ENCODE measurements at places on chromosomes 12 and 14.
A peak's percentile ranks its signal among the peaks of the same experiment; 100 is the strongest.

DNA sequence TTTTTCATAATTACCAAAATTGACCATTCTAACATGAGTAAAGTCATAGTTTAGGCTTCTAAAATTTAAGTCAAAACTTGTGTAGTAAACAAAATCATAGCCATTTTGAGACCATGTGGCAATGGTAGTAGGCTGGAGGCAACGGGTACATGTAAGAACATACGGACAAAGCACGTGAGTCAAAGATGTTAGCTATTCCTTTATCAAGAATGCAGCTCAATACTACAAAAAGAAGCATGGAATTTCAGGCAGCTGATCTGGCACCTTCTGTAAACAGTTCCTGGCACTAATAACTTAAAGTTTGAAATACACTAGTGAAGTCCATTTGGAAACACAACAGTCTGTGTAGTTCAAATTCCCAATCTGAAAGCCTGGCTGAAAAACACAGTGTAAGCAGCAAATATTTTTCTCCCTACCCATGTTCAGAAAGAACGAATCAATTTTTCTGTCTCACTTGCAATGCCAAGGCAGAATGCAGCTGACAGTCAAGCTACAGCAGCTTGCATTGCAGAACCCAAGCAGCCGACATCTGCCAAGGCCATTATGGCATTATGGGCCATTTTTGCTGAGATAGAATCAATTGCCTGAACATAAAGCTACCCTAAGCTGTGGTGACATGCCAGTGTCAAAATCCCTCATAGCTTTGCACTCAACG is 29.3 kb downstream of the MYF5 start:
- DNase-seq: no peak

GRCh38 chr12:94909663-94910062 is 93.8 kb downstream of the NDUFA12 start:
- DNase-seq: no peak

DNA sequence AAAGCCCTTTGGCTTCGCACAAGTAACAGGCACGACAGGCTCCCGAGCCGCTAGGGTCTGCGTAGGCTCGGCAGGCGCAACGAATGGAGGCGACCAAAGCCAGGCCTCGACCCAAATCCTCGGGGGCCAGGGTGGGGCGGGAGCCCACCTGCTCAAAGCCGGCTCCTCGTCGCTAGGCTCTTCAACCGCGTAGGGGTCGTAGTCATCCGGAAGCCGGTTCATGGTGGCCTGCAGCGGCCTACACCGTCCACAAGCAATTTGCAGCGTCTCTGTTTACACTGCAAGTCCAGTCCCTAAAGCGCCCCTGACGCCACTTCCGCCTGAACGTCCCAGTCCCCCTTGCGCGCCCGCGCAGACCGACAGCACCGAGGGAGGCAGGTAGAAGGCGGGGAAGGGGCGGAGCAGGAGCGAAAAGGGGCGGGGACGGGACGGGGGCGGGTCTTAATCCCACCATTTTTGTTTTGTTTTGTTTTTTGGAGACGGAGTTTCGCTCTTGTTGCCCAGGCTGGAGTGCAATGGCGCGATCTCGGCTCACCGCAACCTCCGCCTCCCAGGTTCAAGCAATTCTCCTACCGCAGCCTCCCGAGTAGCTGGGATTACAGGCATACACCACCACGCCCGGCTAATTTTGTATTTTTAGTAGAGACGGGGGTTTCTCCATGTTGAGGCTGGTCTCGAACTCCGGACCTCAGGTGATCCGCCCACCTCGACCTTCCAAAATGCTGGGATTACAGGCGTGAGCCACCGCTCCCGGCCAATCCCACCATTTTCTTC is at the start of gene EAPP:
EAPP (minus strand) TSS at position 295 of the 774 bp plus-strand sequence; CDS start at position 222, 73 bp downstream.
- DNase-seq: peak; percentile 91

GRCh38 chr12:115866909-115867525 is 410.5 kb downstream of the MED13L start:
- DNase-seq: no peak

Data from stimulated activated CD4-positive, alpha-beta T cell treated with anti-CD3 and anti-CD28 coated beads, Interleukin-12 subunit alpha, Interleukin-12 subunit beta, amount 100 ng/mL, for 4 hours (primary cell).